Sigmoid colon (tissue), 7 donors: ENCODE measurements at places on chromosomes 11 and 22. TPM values are rescaled to one million over a fixed set of nuclear protein-coding genes. Genes with fewer than 3 reads are reported as not detected.

The MIAT gene
- polyA plus RNA-seq, result under 0.01 TPM

DNA sequence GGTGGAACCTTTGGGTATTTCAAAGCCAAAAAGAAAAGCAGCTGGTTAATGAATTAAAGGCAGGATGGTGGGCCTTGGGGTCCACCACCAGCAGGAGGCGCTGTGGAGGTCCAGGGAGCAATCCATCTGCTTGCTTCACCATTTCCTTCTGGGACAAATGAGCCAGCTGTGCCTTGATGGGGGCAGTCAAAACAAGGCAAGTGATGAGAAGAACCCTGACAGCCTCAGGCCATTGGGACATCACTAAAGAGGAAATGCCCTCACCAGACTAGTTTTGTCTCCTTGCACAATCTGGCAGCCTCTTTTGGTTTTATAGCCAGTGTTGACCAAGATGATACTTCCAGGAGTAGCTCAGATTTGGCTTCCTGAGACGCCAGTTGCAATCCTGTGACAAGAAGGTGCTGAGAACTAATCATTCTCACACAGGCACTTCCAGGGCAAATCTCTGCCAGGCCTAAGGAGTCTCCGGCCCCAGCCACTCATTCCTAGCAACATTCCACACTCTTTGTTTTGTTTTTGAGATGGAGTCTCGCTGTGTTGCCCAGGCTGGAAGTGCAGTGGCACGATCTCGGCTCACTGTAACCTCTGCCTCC lies 38.2 kb upstream of the WEE1 start:
- peak; percentile 84 for DNase-seq

The LDHAL6A gene
- not detected for polyA plus RNA-seq

DNA sequence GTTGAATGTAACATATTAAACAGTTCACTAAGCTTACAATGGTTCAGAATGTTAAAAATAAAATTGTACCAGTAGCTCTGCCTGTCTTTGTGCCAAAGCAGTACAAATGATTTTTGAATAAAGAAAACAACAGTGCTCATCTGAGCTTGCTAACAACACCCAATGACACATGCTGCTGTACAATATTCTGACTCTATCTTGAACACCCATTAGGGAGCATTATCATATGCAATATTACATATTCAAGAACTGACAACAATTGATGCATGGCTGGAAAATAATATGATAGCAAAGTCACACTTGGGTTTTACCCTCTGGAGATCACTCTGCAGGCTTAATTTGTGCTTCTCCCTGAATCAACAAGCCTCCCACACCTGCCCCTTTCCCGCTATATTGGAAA lies 953.7 kb downstream of the OPCML start:
- no peak for DNase-seq

The KRTAP5-11 gene
- polyA plus RNA-seq, result not detected

DNA sequence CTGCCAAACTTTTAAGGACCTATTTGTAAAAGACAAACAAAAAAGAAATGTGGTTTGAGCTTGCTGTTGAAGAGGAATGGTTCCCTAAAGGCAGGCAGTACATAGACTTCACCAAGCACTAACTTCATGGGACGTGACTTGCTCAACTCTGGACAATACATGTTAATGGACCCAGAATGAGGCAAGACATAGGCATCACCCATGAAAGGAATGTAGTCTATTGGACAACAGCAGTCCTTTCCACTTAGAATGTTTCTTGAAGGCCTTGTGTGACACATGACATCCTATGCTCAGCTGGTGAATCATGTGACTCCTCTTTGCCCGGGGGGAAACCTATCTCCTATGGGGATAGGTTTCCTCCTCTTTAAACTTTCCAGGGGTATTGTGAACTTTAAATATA lies 246.4 kb upstream of the BLID start:
- DNase-seq, result no peak

The MRTFA gene
- 29.2 TPM for polyA plus RNA-seq

GRCh38 chr11:75969626-75970308 lies 154.8 kb downstream of the UVRAG start:
- no peak for DNase-seq

The IL18 gene
- polyA plus RNA-seq, result 211 TPM

DNA sequence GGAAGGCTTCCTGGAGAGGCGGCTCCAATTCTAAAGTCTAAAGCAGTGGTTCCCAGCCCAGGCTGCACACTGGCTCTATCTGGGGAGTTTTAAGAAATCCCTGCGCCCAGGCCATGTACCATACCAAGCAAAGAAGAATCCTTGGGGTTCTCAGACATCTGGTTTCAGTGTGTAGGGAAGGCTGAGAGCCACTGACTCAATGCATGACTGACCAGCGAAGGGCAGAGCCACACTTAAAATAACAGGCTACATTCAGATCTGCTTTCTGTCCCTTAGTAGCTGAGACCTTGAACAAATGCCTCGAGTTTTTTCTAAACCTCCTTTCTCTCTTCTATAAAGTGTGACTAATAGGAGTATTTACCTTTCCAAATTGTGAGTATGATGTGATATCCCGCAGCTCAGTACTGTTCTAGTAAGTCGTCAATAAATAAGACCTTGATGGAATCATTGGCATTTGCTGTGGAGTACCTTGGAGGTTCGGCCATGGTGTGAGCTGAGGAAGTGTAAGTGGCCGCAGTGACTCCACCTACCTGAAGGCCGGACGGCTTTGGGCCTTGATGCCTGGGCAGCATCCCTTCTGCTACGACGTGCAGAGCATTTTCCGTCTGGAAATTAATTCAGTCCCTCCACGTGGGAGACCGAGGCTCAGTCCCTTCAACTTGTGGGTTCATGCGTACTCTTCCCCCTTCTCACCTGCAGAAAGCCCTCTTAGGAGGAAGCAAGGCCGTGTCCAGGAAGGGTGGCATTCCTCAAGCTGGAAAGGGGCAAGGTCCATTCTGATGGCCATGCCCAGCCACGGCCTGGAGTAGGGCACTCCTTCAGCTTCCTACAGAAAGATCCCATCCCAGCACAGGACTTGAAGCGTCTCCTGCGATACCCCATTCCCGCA lies 25.1 kb downstream of the GLB1L2 start:
- peak; percentile 60 for DNase-seq

- no peak for DNase-seq
These were observed 3.6 kb upstream of the RRAS2 start for GRCh38 chr11:14362611-14363010.

GRCh38 chr11:44634401-44635281 lies 69.2 kb downstream of the CD82 start:
- peak; percentile 89 for DNase-seq

GRCh38 chr11:121927789-121928188 lies 188.2 kb downstream of the BLID start:
- DNase-seq, result no peak

The KIF18A gene
- 1.4 TPM for polyA plus RNA-seq

DNA sequence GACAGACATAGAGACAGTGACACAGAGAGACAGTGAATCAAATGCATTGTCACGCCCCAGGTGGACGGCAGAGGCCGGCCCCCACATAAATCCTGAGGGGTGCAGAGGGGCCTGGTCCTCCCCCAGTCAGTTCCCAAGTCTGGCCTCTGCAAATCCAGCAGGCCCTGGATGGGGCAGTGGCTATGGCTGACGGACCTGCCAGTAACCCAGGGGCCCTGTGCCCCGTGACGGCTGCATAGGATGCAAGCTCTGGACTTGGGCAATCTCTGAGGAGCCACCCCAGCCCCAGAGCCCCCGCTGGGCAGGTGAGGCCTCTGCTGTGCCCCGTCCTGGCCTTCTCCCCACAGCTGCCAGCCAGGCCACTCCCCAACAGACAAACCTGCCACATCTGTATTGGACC lies 204.5 kb downstream of the BRD1 start:
- DNase-seq, result no peak

The CHRDL2 gene
- polyA plus RNA-seq, result 9.6 TPM

- DNase-seq, result no peak
These were observed 69.6 kb downstream of the WNT7B start for GRCh38 chr22:45907378-45907777.

The POU2AF2 gene
- 2.5 TPM for polyA plus RNA-seq

The OR10D3 gene
- not detected for polyA plus RNA-seq

DNA sequence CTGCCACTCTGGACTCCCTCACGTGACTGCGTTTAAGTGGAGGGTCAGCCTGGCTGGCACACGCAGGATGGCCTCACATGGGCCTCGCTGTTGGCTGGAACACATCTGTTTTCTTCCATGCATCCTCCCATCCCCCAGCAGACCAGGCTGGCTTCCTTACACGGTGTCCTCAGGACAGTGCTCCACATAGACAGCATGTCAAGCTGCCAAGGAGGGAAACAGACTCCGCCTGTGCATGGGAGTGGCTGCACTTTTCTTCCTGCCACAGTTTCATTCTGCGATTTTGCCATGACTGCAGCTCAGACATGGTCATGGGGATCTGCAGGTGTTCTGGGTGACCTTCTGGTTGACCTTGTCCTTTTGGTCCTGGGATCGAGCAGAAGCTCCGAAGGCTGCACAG lies 344.2 kb downstream of the SHANK2 start:
- DNase-seq, result peak; percentile 90

The OSM gene
- polyA plus RNA-seq, result 1.5 TPM

The ANO1 gene
- polyA plus RNA-seq, result 0.60 TPM

The VWCE gene
- not detected for polyA plus RNA-seq

DNA sequence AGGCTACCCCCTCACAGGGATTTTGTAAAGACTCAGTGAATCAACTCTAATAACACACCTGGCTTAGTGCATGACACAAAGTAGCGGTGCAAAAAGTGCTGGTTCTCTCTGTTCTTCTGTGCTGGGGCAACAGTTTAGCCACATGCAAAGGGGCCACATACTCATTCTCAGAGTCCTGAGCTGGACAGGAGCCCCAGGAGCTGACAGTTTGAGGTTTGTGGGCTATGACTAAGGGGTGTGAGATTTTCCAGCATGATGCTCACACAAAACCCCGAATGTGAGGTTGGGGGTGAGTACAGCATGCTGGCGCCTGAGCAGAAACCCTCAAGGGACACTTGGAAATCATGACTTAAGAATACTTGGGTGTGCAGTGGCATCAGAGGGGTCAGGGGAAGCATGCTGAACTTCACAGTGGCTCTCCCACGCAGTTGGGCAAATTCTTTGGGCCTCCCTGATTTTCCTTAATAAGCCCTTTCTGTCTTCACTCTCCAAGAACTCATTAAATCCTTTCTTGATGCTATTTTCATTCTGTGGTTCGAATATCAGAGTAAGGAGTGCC lies 31.0 kb downstream of the TMPRSS5 start:
- DNase-seq, result no peak

GRCh38 chr11:120410622-120411380 lies 74.6 kb downstream of the ARHGEF12 start:
- no peak for DNase-seq

GRCh38 chr11:12235553-12235946 lies 125.2 kb downstream of the MICAL2 start:
- DNase-seq, result no peak

The OR51D1 gene
- not detected for polyA plus RNA-seq

DNA sequence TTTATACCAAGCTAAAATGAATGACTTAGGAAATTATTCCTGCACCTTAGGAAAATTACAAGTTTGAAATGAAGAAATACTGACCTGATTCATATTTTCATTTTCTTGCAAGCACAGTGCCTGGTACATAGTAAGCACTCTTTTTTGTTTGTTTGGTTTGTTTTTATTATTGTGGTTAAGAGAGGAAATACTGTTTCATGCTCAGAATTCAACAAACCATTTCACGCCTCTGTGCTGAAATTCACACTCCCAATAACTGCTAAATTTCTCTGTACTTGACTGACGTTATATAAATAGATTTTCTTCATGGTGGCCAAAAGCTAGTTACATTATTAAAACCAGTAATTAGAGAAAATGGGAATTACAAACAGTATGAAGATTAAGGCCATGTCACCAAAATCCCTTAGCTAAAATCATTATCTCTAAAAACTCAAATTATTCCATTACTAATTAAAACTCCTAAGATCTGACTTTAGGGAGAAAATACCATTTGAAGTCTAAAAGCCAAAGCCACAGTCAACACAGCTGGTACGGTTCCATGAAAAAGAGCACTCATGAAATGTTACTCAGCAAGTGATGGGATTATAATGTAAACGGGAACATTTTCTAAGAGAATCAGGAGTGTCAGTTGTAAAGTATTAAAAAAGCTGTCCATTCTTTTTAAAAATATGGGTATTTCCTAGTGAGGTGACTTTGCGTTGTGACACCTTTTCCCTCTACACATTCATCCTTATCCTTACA lies 77.8 kb upstream of the DDI1 start:
- DNase-seq, result no peak

DNA sequence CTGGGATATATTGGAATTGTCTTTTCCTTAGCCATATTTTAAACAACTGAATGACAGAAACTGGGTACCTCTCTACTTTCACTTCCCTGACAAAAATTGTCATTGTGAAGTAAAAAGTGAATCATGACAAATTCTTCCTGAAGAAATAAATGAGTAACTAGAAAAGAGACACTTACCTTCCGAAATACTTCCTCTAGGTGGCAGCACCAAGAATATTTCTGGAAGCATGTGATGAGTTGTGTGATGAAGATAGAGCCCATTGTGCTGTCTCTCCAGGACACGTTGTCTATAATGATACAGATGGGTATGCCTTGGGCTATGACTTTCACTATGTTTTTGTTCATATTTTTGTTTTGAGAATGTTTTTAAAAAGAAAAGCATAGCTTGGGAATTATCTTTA lies 21.5 kb downstream of the CASP4 start:
- no peak for DNase-seq

GRCh38 chr11:34536056-34536455 lies 22.5 kb upstream of the ELF5 start:
- no peak for DNase-seq

The P4HA3 gene
- polyA plus RNA-seq, result 0.29 TPM

The C11orf87 gene
- polyA plus RNA-seq, result not detected

The SORL1 gene
- polyA plus RNA-seq, result 19.8 TPM

GRCh38 chr11:33160136-33160535 lies 1.1 kb downstream of the CSTF3 start:
- DNase-seq, result no peak

DNA sequence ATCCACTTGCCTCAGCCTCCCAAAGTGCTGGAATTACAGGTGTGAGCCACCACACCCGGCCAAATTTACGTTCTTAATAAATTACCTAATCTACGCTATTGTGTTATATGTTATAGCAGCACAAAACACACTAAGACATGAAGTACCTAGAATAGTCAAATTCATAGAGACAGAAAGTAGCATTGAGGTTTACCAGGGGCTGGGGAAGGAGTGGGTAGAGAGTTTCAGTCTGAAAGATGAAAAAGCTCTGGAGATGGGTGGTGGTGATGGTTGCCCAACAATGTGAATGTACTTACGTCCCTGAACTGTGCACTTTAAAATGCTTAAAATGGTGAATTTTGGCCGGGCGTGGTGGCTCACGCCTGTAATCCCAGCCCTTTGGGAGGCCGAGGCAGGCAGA lies 65.7 kb upstream of the NUP50 start:
- DNase-seq, result no peak

- DNase-seq, result no peak
These were observed 27.4 kb downstream of the OTOG start for GRCh38 chr11:17574141-17575091.

DNA sequence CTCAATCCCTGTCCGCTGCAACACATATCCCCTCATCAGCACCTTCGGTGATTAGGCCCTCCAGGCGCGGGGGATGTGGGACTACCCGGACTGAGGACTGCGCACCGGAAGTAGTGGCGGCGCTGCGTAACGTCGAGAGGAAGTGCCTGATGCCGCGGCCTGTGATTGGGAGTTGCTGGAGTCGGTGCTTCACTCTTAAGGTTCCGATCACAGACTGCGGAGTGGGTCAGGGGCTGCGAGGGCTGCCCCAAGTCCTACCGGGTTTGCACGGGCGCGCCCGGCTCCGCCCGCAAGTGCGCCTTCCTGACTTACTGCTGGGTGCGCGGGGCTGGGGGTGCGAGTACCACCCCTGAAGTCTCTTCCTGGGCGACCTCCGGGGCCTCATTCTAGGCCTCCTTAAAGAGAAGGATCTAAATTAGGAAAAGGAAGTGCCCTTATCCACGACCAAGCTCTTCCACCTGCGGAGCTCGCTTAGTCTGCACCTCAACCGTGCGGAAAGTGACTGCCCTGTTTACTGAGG lies at the start of gene ALKBH3:
Gene ALKBH3, plus strand, starts transcription at position 192 of the 520 bp plus-strand sequence. CDS start 1,822 bp downstream, outside the sequence.
- DNase-seq, result peak; percentile 96
